Ureter (tissue), 1 donor: ENCODE measurements at places on chromosomes 4 and X.

DNA sequence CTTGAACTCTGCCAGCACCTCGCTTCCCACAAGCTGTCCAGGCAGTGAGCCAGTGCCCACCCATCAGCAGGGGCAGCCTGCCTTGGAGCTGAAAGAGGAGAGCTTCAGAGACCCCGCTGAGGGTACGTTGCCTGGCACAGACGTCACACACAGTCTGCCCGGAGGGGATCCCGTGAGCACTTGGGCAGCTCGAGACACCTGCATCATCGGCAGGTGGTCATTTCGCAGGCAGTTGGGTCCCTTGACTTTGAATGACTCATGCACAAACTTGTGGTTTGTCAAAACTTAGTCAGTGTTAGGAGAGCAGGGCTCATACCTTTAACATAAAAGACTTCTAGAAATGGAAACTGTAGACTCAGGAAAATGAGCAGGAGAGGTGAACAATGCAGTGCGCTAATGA is 9.9 kb downstream of the TACC3 start:
- no peak for DNase-seq

DNA sequence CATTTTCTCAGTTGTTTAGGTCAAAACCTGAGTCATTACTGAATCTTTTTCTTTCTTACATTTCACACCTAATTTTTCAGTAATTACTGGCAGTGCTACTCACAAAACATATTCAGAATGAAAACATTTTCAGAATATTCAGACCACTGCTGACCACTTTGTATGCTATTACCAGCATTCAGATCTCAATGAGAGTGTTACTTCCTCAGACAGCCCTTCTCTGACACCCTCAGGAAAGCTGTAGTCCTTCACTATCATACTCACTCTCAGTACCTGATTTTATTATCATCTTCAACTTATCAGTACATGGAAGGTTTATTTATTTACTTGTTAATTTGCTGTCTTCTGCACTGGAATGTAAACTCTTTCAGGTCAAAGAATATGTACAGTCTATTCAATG is 12.3 kb upstream of the ALB start:
- DNase-seq, result no peak

DNA sequence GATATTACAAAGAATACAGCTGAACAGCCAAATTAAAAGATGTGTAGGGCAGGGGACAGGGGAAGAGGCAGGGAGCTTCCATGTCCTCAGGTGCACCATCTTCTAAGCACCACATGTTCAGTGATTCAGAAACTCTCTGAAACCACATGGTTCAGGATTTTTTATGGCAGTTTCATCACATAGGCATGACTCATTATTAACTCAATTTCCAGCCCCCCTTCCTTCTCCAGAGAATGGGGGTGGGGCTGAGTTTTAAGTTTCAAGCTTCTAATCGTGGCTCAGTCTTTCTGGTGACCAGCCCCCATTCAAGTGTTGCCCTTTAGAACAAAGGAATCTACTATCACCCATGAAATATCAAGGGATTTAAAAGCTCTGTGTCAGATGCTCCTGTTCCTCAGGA is 317.8 kb upstream of the GALNT7 start:
- DNase-seq, result no peak

- no peak for DNase-seq
These were observed 8.4 kb upstream of the HAUS7 start for GRCh38 chrX:153478746-153479145.

- DNase-seq, result no peak
These were observed 18.4 kb downstream of the IL21 start for GRCh38 chr4:122602277-122603142.
